Ammon's horn (tissue), 1 donor: ENCODE measurements at places on chromosomes 12 and 14.

GRCh38 chr14:53055003-53055402 is 98.1 kb downstream of the DDHD1 start:
- peak; percentile 82 for DNase-seq

GRCh38 chr12:126545411-126545810 is 1480.2 kb downstream of the AACS start:
- no peak for DNase-seq

DNA sequence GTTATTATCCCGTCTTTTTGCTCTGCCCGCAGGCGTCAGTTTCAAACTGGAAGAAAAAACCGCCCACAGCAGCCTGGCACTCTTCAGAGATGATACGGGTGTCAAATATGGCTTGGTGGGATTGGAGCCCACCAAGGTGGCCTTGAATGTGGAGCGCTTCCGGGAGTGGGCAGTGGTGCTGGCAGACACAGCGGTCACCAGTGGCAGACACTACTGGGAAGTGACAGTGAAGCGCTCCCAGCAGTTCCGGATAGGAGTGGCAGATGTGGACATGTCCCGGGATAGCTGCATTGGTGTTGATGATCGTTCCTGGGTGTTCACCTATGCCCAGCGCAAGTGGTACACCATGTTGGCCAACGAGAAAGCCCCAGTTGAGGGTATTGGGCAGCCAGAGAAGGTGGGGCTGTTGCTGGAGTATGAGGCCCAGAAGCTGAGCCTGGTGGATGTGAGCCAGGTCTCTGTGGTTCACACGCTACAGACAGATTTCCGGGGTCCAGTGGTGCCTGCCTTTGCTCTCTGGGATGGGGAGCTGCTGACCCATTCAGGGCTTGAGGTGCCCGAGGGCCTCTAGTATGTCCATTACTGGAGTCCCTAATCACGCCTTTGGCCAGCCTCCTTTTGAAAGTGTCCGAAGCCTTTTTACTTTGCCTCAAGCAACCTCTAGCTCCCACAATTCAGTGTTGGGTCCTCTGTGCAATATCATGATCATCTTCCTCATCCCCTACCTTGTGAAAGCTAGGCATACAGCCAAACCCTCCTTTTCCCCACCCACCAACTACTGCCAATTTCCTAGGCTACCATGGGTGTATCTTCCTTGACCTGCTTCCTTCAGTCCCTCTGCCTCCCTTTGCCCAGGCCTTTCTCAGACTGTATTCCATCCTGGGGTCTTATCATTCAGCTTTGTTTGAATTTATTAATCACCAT is 891 bp downstream of the SPRYD4 start:
- DNase-seq = peak; percentile 18

DNA sequence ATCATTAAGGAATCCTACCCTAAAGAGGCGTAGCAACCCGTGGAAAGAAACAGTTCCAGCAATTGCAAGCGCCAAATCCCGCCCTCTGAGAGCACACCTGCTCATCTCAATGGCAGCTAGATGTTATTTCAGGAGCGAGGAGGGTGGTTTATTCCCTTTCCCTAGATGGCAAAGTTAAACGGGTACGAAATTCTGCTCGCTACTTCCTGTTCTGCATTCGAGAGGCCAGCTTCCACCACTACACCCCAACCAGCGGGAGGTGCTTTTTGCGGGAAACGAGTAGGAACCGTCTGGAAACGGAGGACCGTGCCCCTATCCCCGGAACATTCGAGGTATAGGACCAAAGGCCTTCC is 536 bp downstream of the VPS29 start:
- DNase-seq = peak; percentile 35

DNA sequence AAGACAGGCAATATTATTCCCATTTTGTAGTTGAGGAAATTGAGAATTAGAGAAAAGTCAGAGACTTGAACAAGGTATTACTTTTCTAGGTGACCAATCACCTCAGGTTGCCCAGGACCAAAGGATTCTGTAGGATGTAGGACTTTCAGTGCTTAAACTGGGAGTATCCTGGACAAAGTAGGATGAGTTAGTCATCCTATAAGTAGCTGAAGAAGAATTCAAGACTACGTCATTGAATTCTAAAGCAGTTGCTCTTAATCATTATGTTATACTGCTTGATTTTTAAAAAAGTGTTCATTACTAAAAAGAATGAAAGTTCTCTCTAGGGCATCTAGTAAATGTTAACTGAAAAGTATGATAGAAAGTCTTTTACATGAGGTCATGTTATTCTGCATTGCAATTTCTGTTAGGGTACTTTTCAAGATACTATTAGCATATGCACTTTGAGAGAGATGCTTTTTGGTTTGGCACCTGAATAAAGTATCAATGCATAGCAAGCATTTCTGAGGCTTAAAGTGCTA is 101.7 kb downstream of the RTN1 start:
- DNase-seq = no peak
